Motor neuron (in vitro differentiated cells): ENCODE measurements at places on chromosomes 7 and 10. TPM values are rescaled to one million over a fixed set of nuclear protein-coding genes. Genes with fewer than 3 reads are reported as not detected.

DNA sequence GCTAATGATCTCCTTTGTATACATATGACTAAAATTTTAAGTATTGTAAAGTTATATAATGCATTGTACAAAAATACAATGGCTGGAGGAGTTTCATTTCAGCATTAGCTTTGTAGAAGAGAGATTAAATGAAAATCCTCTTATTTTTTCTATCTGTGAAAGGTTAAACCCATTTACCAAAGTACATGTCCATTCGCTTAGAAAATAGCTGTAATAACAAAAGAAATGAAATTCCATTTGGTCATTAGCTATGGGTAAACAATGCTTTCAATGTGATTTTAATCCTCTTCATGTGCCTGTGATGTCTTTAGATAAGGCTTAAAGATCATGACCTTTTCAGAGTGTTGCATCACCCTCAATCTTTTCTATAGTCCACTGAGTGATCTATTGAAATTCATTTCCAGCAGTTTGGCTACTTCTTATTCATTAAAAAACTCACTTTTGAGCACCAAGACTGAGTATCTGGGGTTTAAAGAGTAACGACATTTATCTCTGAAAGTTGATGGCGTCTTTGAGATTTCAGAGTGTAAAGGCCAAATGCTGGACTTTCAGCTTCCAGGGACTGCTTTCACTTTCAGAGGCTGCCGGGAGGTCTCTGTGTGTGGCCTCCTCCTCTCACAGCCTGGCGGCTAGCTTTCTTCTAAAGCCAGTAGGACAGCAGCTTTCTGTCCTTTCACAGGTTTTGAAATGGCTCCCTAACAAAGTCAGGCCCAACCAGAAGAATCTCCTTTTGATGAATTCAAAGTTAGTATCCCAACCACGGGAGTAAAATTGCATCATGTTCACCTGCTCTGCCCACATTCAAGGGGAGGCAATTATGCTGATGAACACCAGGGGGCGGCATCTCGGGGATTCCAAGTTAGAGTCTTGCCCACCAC, 701.4 kb upstream of the COBL start:
- peak; percentile 44 for ATAC-seq

- no peak for ATAC-seq
Measured at GRCh38 chr7:134330974-134331373, 14.2 kb upstream of the SLC35B4 start.

GRCh38 chr7:15607529-15608210, 45.9 kb upstream of the AGMO start:
- no peak for ATAC-seq

GRCh38 chr10:1774796-1775195, 37.5 kb upstream of the ADARB2 start:
- no peak for ATAC-seq

GRCh38 chr10:76303682-76304316, 872.4 kb downstream of the LRMDA start:
- ATAC-seq: peak; percentile 93

DNA sequence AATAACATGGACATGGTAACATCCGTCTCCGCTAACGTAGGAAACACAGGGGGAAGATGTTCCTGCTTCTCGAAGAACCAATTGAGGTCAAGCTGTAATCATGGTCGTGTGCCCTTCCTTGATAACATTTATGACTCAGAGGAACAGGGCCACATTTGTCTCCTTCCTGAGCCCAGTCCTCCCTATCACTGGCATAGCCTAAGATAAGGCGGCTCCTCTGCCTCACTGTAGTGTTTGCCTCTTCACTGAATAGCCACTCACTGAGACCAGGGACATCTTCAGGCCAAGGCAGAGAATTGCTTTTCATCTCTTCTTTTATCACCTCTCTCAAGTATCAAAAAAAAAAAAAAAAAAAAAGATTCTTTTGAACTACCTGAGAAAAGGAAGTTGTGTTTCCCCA, 5.4 kb upstream of the GRM8 start:
- ATAC-seq: no peak

- ATAC-seq: no peak
Measured at GRCh38 chr10:124711145-124711544, 33.0 kb downstream of the FAM53B start.

DNA sequence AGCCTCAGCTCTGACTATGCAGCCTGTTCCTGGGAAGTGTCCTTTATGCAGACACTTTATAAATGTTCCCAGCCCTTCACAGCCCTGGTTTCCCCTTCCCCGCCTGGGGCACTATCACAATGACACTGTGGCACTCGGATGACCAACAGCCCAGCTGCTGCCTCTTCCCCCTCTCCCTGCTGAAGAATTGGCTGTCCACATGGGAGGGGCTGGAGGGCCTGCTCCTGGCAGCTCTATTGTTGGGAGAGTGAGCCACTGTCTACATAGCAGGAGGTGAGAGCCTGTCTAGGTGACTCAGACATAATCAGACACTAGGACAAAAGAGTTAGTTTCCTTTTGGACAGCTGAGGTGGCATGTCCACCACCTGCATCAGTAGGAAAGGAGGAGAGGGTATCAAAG, 437.5 kb downstream of the PLXNA4 start:
- peak; percentile 37 for ATAC-seq

- ATAC-seq: no peak
Measured at GRCh38 chr10:100565206-100565985, 29.7 kb downstream of the HIF1AN start.

DNA sequence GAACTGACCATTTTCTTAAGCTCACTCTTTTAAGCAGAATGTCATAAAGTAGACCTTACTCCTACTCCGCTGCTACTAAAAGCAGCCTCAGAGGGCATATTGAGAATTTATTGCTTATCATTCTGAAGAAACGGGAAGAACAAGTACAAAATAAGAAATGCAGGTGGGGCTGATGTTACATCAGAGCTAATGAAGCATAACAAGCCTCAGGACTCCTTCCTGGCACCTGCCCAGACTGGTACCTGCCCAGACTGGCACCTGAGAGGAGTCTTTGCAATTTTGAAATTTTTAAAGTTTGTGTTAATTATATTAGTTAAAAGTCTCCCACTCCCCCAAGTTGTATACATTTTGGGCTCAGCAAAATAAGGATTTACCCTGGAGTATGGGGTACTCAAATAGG, 162.4 kb downstream of the SEMA3E start:
- no peak for ATAC-seq

DNA sequence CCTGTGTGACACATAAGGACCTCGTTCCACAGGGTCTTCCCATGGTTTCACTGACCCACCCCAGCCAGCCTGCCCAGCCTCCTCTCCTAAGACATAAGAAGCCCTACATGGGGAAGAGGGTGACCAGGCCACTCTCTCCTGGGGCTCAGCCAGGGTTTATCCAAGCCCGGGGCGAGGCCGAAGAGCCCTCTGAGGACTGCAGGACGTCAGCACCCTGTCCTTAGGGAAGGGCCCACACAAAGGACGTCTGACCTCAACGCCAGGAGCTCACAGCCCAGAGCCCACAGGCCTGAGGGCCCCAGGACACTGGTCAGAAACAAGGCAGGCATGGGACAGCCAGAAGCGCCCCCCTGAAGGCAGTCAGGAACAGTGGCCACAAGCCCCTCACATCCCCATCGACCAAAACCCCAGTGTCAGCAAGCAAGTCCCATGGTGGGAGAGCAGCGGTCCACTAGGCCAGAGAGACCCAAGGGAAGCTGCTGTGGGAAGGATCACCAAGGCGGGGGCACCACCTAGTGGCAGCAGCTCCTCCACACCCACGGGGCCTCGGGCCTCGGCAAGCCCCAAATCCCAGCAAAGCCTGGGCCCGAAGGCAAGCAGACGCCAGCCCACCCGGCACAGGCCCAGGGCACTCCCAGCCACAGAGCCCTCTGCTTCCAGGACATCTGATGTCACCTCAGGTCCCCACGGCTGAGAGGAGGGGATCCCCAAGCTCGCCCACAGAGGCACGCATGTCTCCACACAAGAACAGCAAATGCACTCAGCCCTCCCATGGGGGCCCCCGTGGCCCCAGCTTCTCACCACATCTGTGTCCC, 23.4 kb downstream of the MAD1L1 start:
- ATAC-seq: peak; percentile 96

DNA sequence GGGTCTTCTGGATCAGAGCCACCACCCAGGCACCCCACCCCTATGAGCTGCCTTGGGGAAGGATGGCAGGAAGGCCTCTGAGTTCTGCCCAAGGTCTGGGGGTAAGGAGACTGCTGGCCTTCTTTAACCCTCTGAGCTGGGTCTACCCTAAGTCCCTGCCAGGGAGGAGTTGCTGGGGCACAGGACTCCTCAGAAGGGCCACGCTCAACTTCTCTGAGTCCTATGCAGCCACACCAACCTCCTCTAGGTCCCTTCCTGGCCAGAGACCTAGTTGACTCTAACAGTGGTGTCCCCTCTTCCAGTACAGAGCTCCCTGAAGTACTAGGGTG, 2.6 kb upstream of the NEURL1 start:
- no peak for ATAC-seq

GRCh38 chr7:151017953-151018420, 6.3 kb downstream of the ATG9B start:
- ATAC-seq: peak; percentile 65

GRCh38 chr10:114384601-114385000, 19.7 kb downstream of the AFAP1L2 start:
- ATAC-seq: no peak

Gene ZCCHC24
- 14.2 and 14.5 TPM in 2 replicates for total RNA-seq
